ENCODE measurements at places on chromosomes 7 and 10.

- DNase-seq, result no peak
Observed at GRCh38 chr10:86368987-86369386, 2.4 kb upstream of the GRID1 start.

- no peak for DNase-seq
Observed at GRCh38 chr7:84204655-84205054, 10.1 kb upstream of the SEMA3A start.

DNA sequence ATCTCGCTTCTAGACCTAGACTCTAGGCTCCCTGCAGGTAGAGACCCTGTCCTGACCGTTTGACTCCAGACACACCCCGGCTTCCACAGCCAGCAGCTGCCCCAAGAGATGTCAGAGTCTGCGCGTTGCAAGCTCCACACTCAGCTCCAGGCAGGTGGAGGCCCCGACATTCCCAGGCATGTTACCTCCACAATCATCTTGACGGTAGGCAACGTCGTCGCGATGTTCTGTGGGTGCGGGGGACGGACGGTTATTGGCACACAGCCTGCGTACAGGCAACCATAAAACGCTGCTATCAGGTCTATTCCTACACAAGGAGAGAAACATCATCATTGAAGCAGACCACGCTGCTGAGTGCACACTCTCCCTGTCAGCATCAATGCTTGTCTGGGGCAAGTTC lies 213.2 kb downstream of the ZMYND11 start:
- DNase-seq, result no peak

DNA sequence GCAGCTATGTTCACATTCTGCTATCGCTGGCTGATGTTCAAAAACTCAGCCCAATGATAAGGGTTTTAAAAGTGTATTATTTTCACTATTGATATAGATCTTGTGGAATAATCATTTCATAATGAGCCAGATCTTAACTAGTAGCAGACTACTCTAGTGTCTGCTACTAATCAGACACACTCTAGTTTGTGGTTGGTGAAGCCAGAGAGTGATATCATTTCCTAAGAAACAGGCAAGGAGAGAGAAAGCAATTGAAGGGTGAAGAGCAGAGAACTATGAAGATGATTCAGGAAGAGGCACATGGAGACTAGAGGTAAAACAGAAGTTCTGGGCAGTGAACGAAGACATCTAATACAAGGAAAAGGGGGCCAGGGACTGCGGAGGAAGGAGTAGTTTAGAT lies 58.2 kb upstream of the BET1 start:
- DNase-seq, result no peak

GRCh38 chr10:118504044-118504443 lies 91.4 kb downstream of the PRLHR start:
- no peak for DNase-seq
